Type B pancreatic cell (in vitro differentiated cells): ENCODE measurements at places on chromosomes 13 and 19. TPM values are rescaled to one million over a fixed set of nuclear protein-coding genes. Genes with fewer than 3 reads are reported as not detected.

DNA sequence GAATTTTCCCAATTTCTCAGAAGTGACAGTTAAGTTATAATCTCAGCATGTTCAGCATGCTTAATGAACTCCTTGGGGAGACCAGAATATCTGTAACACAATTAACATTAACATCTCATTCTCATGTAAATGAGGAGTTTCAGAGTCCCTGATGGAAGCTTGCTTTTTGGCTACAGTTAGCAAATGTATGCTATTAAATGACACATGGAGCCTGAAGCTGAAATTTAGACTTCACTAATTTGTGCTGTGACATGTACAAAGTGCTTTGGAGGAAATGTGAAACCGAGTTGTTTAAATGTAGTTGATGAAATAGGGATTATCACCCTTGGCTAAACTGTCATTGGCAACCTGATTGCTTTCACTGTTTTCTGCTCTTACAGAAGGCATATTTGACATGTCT is 2265.1 kb upstream of the PCDH20 start:
- H3K27me3 ChIP-seq: no peaks in the 10 kb centered on the region
- no peaks in the 10 kb centered on the region for H3K4me1 ChIP-seq
- H3K27ac ChIP-seq: no peak overlapping the region
- DNase-seq: no peak

DNA sequence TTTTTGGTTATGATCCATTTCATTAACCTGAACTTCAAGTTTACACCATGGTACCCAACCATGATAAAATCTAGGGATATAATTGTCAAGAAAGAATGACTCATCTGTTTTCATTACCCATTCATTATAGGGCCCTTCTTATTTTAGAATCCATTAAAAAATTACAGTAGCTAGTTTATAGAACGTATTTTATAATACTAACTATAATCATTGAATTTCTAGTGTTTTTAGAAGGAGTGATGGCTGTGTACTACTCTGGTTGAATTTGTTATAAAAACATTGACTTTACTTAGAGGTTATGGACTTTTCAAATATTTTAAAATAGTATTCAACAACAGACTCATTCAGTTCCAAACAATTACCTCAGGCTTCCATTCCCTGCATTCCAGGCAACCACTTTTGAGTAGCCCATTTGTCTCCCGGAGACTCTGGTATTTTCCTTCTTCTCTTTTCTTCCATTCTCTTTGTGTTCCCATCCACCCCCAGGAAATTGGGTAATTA is 71.9 kb upstream of the KLF12 start:
- H3K36me3 ChIP-seq: no peaks in the 10 kb centered on the region
- H3K27me3 ChIP-seq: no peaks in the 10 kb centered on the region
- H3K4me3 ChIP-seq: no peak overlapping the region
- peaks cover 12% of the 10 kb centered on the region for H3K4me1 ChIP-seq
- DNase-seq: no peak

DNA sequence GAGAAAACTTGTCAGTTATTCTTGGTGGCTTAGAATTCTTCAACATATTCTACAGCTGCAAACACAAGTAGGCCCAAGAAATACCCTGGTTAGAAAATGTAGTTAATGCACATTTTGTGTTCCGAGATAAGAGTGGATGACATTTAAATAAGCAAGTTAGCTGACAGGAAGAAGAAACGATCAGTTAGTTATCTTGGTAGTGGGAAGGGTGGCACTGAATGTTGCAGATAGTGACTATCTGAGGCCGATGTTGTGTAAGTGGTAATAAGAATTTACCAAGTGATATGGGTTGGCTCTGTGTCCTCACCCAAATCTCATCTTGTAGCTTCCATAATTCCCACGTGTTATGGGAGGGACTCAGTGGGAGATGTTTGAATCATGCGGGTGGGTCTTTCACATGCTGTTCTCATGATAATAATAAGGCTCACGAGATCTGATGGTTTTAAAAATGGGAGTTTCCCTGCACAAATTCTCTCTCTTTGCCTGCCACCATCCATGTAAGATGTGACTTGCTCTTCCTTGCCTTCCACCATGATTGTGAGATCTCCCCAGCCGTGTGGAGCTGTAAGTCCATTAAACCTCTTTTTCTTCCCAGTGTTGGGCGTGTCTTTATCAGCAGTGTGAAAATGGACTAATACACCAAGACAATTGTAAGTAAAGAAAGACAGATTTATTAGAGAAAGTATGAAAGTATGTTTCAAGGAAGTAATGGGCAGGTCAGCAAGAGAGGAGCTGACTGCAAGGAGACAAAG is 10.9 kb upstream of the AKAP11 start:
- H3K27ac ChIP-seq: no peak overlapping the region
- no peaks in the 10 kb centered on the region for H3K27me3 ChIP-seq
- H3K4me1 ChIP-seq: no peaks in the 10 kb centered on the region
- peaks cover 5% of the 10 kb centered on the region for H3K36me3 ChIP-seq
- no peak for DNase-seq

GRCh38 chr13:44790289-44790688 is 199.0 kb downstream of the NUFIP1 start:
- H3K4me1 ChIP-seq: no peaks in the 10 kb centered on the region
- H3K27ac ChIP-seq: no peak overlapping the region
- no peak overlapping the region for H3K4me3 ChIP-seq
- DNase-seq: no peak
- H3K27me3 ChIP-seq: no peaks in the 10 kb centered on the region

DNA sequence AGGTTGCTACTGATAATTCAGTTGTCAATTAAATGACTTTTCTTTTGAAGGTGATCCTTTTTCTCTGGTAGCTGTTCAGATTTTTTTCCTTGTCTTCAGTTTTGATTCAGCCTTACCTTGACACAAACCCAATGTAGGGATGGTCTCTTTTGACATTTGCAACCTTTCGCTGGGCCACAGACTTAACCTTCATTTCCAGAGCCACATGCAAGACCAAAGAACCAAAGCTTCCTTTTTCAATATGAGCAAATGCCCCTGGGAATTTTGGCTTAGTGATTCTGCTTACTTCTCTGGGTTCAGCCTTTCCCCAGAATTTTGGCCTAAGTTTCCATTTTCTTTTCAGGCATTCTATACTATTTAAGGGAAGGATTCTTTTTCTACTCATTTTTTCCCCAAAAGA is 19.6 kb downstream of the SIGLEC5 start:
- H3K4me3 ChIP-seq: no peak overlapping the region
- H3K27ac ChIP-seq: no peak overlapping the region
- H3K36me3 ChIP-seq: no peaks in the 10 kb centered on the region
- no peaks in the 10 kb centered on the region for H3K4me1 ChIP-seq

DNA sequence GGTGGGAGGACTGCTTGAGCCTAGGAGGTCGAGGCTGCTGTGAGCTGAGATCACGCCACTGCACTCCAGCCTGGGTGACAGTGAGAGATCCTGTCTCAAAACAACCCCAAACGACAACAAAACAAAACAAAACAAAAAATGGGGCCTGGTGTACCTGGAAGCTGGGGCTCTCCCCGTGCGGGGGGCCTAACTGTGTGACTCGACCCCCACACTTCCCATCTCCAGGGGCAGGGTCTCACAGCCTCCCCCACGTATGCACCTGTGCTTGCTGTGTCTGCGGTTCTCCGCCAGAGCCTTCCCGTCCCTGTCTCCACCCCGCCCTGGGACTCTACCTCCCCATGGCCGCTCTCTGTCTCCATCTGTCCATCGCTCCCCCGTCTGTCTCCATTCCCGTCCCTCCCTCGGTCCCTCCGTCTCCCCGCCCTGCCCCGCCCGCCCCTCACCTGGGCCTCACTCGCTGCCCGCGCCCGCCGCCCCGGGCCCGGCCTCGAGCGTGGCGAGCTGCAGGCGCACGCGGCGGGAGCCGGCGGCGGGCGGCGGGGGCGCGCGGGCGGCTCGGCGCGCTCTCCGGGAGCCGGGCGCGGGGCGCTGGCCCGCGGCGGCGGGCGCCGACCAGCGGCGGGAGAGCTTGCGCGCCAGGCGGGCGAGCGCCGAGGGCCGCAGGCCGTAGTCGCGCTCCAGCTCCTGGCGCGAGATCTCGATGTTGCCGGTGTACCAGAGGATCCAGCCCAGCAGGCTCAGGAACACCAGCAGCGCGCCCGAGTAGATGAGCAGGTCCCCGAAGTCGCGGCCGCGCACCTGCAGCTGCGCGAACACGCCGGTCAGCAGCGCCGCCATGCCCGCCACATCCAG is 587 bp downstream of the TMEM238 start:
- peak overlapping the region; percentile 40 for H3K27ac ChIP-seq
- H3K4me3 ChIP-seq: peak overlapping the region; percentile 85
- no peak for DNase-seq
- peaks cover 16% of the 10 kb centered on the region for H3K36me3 ChIP-seq
- H3K4me1 ChIP-seq: peaks cover 18% of the 10 kb centered on the region
- H3K27me3 ChIP-seq: peaks cover 14% of the 10 kb centered on the region

GRCh38 chr19:54030895-54031586 is 32.7 kb downstream of the VSTM1 start:
- no peak overlapping the region for H3K4me3 ChIP-seq
- H3K27ac ChIP-seq: no peak overlapping the region
- DNase-seq: no peak
- peaks cover 17% of the 10 kb centered on the region for H3K27me3 ChIP-seq
- H3K36me3 ChIP-seq: no peaks in the 10 kb centered on the region

DNA sequence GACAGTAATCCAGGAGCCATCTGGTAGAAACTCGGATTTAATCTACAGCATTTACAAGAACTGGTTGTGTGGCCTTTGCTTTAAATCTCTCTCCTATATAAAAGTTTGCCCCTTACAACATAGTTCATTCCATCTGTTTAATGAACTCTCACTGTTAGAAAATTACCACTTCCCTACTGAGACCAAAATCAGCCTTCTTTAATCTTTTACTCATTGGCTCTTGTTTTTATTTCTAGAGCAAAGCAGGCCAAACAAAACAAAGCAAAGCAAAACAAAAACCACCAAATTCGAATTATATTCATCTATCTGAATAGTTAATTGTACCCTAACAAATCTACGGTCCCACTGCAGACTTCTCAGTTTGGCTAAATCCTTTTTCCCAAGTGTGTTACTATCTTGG is 127.0 kb downstream of the UGGT2 start:
- no peaks in the 10 kb centered on the region for H3K27me3 ChIP-seq
- DNase-seq: no peak
- no peaks in the 10 kb centered on the region for H3K4me1 ChIP-seq
- no peak overlapping the region for H3K4me3 ChIP-seq
- H3K36me3 ChIP-seq: peaks cover 27% of the 10 kb centered on the region

DNA sequence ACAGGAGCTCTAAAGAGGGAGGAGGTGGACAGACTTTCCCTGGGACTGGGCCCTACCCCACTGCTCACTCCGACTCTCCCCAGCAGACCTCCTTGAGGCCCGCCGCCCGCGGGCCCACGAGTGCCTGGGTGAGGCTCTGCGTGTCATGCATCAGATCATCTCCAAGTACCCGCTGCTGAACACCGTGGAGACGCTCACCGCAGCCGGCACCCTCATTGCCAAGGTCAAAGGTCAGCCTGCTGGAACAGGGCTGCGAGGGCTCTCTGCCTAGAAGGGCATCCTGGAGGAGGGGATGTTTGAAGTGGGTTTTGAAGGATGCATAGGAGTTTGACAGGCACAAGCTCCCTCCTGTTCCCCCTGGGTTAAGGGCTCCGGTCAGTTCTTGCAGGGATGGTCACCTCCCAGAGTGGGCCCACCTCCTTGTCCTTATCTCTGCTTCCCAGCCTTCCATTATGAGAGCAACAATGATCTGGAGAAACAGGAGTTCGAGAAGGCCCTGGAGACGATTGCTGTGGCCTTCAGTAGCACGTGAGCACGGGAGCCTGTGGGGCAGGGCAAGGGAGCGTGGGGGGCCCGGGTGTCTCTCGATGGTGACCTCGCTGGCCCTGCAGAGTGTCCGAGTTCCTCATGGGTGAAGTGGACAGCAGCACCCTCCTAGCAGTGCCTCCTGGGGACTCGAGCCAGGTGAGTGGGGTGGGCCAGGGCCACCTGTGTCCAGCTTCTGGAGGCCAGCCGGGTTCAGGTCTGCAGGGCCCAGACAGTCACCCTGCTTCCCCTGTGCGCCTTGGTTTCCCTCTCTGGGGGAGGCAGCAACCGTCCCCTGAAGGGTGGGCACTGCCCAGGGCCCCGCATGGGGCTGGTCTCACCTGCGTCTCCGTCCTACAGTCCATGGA is 6.3 kb downstream of the ARHGAP45 start:
- H3K27me3 ChIP-seq: peaks cover 46% of the 10 kb centered on the region
- no peak for DNase-seq
- H3K4me3 ChIP-seq: no peak overlapping the region
- peaks cover 5% of the 10 kb centered on the region for H3K4me1 ChIP-seq

GRCh38 chr13:23461544-23461943 is 28.0 kb upstream of the SACS start:
- no peak overlapping the region for H3K4me3 ChIP-seq
- H3K4me1 ChIP-seq: peaks cover 8% of the 10 kb centered on the region
- no peak for DNase-seq
- H3K27me3 ChIP-seq: peaks cover 3% of the 10 kb centered on the region
- H3K27ac ChIP-seq: no peak overlapping the region
- no peaks in the 10 kb centered on the region for H3K36me3 ChIP-seq

- H3K36me3 ChIP-seq: peaks cover 6% of the 10 kb centered on the region
- no peak overlapping the region for H3K27ac ChIP-seq
- peaks cover 14% of the 10 kb centered on the region for H3K4me1 ChIP-seq
- H3K4me3 ChIP-seq: no peak overlapping the region
- no peaks in the 10 kb centered on the region for H3K27me3 ChIP-seq
- no peak for DNase-seq
Observed at GRCh38 chr19:3448616-3449334, 31.6 kb downstream of the SMIM24 start.

GRCh38 chr13:32001154-32001768 is 30.3 kb upstream of the FRY start:
- no peak overlapping the region for H3K4me3 ChIP-seq
- H3K27me3 ChIP-seq: no peaks in the 10 kb centered on the region
- H3K4me1 ChIP-seq: peaks cover 6% of the 10 kb centered on the region
- DNase-seq: no peak

DNA sequence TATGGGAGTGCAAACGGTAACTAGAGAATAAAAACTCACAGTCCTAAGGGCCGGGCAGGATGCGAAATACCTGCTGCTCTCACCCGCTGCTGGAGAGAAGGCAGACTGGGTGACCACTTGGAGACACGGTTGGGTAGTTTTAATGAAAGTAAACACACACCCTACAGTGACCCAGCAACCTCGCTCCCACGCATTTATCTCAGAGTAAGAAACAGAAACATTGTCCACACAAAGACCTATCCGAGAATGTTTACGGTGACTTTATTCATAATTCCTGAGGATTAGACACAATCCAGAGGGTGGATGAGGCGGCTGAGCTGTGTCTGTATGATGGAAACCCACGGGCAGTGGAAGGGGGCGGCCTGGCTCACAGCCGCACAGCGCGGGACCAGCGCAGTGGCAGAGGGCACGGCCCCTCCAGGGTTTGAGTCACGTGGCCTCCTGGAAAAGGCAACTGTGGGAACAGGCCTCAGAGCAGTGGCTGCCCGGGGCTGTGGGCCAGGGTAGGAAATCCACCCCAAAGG is 73.5 kb upstream of the C13orf46 start:
- no peaks in the 10 kb centered on the region for H3K27me3 ChIP-seq
- no peak overlapping the region for H3K4me3 ChIP-seq
- peaks cover 21% of the 10 kb centered on the region for H3K4me1 ChIP-seq
- no peak for DNase-seq

GRCh38 chr13:95457294-95457693 is 95.2 kb upstream of the CLDN10 start:
- DNase-seq: no peak
- H3K4me3 ChIP-seq: no peak overlapping the region
- H3K27ac ChIP-seq: no peak overlapping the region
- no peaks in the 10 kb centered on the region for H3K36me3 ChIP-seq

Gene SULT2A1
- 4.4 and 9.8 TPM in 2 replicates for total RNA-seq

Gene SLC6A16
- 0.31 and 3.5 TPM in 2 replicates for total RNA-seq

Gene VSTM1
- total RNA-seq: not detected in 2 replicates

Gene ATP4B
- 2.0 and 26.7 TPM in 2 replicates for total RNA-seq

Gene DKKL1
- total RNA-seq: 0.90 and 9.4 TPM in 2 replicates
